ENCODE measurements at places on chromosomes 12 and 14.

- DNase-seq = no peak
These were observed 597 bp downstream of the GLT8D2 start for GRCh38 chr12:104049278-104049902.

GRCh38 chr14:105918496-105919262 is 392.3 kb downstream of the TMEM121 start:
- no peak for DNase-seq

GRCh38 chr14:28375295-28375694 is 391.3 kb upstream of the FOXG1 start:
- DNase-seq = peak; percentile 17

DNA sequence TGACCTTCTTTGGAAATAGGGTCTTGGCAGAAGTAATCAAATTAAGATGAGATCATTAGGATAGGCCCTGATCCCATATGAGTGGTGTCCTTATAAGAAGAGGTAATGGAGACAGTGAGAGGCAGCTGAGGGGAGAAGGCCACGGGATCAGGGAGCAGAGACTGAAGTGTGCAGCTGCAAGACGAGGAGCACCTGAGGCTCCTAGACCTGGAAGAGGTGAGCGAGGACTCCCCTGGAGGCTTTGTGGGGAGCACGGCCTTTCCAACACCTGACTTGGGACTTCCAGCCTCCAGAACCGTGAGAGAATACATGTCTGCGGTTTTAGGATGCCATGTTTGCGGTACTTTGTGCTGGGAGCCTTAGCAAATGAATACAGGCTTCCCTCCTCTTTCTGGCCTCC is 37.5 kb downstream of the LRTM2 start:
- no peak for DNase-seq

DNA sequence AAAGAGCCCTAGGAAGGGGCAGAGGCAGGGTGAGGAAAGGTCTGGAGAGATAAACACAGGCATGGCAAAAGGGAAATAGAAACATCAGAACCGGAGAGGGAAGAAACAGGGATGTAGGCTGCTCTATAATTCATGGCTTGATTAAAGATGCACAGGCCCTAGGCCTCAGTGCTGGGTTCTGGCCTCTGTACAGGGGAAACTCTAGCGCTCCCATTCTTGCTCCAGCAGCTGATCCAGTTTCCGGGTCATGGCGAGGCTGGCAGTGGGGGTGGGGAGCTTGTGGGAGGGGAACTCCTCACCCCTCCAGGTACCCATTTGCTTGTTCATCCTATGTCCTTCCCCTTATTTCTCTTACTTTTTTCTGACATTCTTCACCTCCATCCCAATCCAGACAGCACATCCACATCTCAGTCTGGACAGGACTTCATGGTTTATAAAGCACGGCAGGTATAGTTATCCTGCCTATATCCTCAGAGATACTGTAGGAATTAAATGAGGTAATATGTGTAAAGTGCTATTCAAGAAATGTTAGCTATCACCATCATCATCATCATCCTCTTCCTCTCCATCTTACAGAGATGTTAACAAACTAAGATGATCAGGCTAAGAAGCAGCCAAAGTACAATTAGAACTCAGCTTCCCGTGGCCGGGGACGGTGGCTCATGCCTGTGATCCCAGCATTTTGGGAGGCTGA is 8.0 kb upstream of the GPR84 start:
- DNase-seq = no peak

DNA sequence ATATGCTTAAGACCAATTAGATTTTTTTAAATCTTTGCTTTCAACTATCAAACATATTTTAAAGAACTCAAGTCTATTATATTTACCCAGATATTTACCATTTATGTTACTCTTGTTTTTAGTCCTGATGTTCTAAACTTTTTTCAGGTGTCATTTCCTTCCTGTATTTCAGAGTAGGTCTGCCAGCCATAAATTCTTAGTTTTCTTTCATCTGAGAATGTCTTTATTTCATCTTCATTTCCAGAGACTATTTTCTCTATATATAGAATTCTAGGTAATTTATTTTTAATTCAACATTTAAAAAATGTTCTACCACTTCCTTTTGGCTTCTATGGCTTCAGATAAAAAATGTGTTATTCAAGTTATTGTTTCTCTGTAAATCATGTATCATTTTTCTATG is 218.2 kb upstream of the AMIGO2 start:
- DNase-seq = no peak

DNA sequence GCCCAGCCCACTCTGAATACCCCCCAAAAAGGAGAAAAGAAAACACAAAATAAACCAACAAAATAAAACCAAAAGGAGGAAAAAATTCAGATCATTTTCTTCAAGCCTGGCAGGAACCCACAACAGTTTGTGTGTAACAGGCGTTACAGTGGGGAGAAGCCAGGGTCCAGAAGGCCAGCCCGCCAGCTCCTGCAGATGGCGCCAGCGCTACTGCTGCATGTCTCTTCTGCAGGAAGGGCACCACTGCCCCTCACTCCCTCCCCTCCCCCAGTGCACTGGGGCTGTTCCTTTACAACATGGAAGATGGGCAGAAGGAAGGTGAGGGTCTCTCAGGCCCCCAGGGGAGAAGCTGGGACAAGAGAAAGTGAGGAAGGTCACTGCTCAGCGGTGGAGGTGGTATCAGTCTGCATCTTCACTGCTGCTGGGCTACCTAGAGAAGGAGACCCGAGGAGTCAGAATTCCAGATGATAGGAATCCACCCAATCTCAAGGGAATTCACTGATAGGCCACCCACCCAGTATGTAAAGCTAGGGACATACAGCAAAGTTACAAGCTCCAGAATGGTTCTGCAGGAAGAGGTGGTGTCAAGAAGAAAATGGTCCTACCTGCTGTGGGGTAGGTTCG is 2.3 kb upstream of the NOP2 start:
- DNase-seq = peak; percentile 33
